ENCODE measurements at places on chromosomes 7 and 10. TPM values are rescaled to one million over a fixed set of nuclear protein-coding genes. Genes with fewer than 3 reads are reported as not detected.

Gene WNT16
- total RNA-seq, result not detected

Gene LIPM
- not detected for total RNA-seq

Gene C10orf143
- 3.4 TPM for total RNA-seq

Gene INSYN2A
- total RNA-seq, result 0.14 TPM

Gene MSMB
- not detected for total RNA-seq

Gene SFXN2
- total RNA-seq, result 12.0 TPM

Gene PPP1R17
- total RNA-seq, result not detected

Gene IL6
- 6.5 TPM for total RNA-seq

Gene CLEC5A
- 10.6 TPM for total RNA-seq

Gene PHKG1
- 0.72 TPM for total RNA-seq

Gene TRIM50
- 0.20 TPM for total RNA-seq

Gene PON1
- total RNA-seq, result 0.49 TPM
